Pulmonary artery endothelial cell (primary cell): ENCODE measurements at places on chromosomes 5 and 9. TPM values are rescaled to one million over a fixed set of nuclear protein-coding genes. Genes with fewer than 3 reads are reported as not detected.

Gene OR1K1
- total RNA-seq: not detected in 2 replicates

Gene SNX24
- total RNA-seq: 8.7 and 12.7 TPM in 2 replicates

Gene IFNA14
- total RNA-seq: not detected in 2 replicates

Gene TMC1
- 0.46 and 0.99 TPM in 2 replicates for total RNA-seq

Gene TAS2R1
- not detected in 2 replicates for total RNA-seq

Gene FNIP1
- total RNA-seq: 27.0 and 28.2 TPM in 2 replicates

Gene PCDHA2
- 0.07 and 0.21 TPM in 2 replicates for total RNA-seq

Gene IL9
- total RNA-seq: not detected in 2 replicates
